CD4-positive, alpha-beta T cell treated with Interleukin-4 for 1 hour (primary cell): ENCODE measurements at places on chromosomes 6 and 20.

DNA sequence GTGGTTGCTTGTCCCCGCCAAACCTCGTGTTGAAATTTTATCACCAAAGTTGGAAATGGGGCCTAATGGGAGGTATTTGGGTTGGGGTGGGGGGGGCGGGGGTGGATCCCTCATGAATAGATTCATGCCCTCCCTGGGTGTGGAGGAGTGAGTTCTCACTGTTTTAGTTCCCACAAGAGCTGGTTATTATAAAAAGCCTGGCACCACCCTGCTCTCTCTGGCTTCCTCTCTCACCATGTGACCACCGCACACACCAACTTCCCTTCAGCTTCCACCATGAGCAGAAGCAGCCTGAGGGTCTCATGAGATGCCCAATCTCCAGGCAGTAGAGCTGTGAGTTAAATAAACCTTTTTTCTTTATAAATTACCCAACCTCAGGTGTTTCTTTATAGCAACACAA lies 111.3 kb downstream of the PRDM1 start:
- DNase-seq: peak; percentile 55

DNA sequence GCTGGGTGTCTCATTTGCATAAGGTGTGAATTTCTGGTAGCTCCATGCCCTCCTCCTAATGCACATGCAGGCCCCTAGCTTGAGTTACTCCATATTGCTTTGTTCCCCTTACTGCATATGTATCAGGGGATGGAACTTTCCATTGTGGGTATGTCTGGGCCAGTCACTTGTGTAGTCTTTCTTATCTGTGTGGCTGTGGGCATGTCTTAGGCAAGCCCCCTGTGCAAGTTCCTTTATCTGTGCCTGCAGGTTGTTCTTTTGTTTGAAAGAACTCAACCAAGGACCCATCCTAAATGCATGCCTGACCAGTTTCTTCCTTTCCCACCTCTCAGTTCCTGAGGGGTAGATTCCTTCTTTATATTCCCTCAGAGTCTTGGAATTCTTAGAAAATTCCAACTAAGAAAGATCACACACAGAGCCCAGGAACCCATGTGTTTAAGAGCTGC lies 23.6 kb downstream of the MBOAT1 start:
- no peak for DNase-seq

DNA sequence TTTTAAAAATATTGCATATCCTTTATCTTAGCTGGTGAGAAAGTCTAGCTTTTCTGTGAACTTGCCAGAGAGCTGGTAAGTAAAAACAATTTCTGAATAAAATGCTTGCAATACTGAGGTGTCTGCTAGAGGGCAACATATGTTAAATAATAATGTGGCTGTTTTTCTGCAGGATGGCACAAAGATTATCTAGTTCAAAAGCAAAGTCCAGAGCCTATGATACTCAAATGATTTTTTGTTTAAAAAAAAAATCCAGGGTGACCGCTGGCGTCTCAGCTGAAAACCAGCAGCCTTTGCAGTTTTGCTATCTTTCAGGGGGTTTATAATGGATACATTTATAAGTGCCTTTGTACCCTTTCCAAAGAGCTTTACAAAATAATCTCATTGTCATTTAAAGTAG lies 194.9 kb downstream of the PHACTR1 start:
- peak; percentile 26 for DNase-seq

- no peak for DNase-seq
These were observed 201.0 kb downstream of the SYNDIG1 start for GRCh38 chr20:24670341-24670872.

DNA sequence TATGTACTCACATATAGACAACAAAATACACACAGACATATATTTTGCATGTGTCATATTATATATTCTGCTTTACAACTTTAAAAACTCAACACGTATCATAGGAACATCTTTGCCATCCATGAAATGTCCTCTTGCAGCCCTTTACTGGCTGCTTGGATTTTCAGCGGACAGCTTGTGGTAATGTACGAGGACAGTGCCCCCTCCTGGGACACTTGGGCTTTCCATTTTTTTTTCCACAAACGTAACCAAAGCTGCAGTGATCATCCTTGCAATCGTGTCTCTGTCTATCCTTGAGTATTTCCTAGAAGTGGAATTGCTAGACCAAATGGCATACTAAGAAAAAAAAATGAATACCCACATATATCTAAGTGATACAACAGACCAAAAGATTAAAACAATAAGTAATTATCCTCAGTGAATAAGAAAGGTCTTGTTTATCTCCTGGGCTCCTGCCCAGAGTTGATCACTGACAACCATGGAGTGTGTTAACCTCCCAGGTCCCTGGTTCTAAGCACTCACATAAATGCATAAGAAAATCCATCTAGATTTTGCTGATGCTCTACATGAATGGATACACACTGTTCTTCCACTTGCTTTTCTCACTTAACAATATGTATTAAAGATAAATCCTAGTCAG lies 18.1 kb downstream of the BPI start:
- no peak for DNase-seq
